Spleen (tissue), 13 donors: ENCODE measurements at places on chromosomes 4 and X. TPM values are rescaled to one million over a fixed set of nuclear protein-coding genes. Genes with fewer than 3 reads are reported as not detected.

The EDA2R gene
- 0.70 TPM for total RNA-seq

The FAM9B gene
- total RNA-seq = not detected

The TRIM61 gene
- total RNA-seq = 1.4 TPM

The PPARGC1A gene
- total RNA-seq = 2.5 TPM

The SASH3 gene
- 204 TPM for total RNA-seq
